Mammary epithelial cell (primary cell): ENCODE measurements at places on chromosomes 13 and 19. TPM values are rescaled to one million over a fixed set of nuclear protein-coding genes. Genes with fewer than 3 reads are reported as not detected.

DNA sequence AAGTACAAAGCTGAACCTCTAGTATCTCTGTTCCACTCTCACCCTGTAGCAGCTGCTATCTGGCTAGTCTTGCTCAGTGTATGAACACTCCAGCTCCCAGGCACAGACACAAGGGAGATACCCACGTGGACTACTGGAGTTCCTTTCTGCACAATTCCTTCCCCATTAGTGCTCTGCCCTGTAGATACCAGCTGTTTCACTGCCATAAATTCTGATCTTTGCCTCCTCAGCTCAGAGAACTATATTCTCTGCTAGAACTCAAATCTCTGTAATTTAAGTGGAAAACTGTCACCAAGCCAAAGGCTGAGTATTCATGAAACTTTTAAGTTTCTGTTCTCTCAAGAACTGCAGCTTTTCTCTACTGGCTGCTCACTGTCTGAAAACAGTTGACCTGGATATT lies 273.7 kb downstream of the DIAPH3 start:
- no peak for DNase-seq

- no peak for DNase-seq
Observed at GRCh38 chr13:23418776-23419683, 14.5 kb downstream of the SACS start.

DNA sequence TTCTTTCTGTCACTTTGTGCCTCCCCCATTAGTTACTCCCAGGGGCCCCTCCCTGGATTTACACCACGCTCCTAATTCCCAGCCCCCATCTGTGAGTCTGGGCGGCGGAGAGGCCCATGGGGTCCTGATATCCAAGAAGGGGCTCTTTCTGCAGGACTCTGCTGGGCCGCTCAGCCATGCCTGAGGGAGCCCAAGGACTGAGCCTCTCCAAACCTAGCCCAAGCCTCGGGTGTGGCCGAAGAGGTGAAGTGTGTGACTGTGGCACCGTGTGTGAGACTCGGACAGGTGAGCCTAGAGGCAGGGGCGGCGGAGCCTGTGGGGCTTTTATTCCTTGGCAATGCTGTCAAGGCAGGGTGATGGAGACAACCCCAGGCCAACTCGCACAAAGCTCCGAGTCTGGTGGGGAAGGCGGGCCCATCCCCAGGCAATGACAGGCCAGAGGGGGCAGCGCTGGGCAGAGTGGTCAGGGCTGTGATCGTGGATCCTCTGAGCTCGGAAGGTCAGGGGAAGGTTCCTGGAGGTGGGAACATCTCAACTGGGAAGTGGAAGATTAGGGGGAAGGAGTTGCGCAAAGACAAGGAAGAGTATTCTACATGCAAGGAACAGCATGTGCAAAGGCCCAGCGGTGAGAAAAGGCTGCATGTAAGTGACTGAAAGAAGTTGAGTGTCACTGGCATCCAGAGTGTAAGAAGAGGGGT lies 1.6 kb downstream of the PLEKHG2 start:
- DNase-seq: no peak

DNA sequence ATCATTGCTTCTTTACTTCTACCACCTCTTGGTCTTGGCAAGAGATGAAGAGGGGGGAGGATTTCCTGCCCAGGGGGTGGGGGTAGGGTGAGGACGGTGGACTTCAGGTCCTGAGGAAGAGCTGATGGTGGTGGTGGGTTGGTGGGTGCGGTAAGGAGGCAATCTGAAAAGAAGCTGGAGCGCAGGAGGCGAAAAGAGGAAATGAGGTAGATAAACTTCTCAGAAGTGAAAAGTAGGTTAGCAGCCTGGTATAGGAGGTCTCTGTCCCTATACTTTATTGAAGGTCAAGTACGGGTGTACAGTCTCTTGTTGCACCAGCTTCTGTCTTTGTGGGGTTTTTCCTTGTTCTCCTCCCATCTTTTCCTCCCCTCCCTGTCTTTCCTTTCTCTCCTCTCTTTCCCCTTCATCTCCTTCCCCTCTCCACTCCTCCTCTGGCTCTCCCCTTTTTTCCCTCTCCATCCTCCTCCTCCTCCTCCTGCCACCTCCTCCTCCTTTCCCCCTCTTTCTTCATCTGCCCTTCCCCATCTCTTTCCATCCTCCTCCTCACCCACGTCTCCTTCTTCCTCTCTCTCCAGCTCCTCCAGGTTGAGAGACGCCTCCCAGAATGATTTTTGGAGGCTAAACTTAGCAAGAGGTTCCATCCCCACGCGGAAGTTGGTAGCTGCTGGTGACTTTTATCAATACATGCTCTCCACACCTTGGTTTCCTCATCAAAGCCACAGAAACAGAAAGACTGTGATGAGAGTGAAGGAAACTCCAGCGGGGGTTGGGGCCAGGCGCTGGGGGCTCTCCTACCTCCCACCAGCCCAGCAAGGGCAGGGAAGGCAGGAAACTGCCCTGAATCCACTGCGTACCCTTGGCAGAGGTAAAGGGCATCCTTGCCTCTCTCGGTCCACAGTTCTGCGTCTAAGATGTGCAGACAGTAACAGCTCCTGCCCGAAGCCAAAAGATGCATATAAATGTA lies 15.3 kb downstream of the TNFSF14 start:
- DNase-seq: no peak

- no peak for DNase-seq
Observed at GRCh38 chr19:19567391-19567790, 29.3 kb downstream of the CILP2 start.

- DNase-seq: no peak
Observed at GRCh38 chr19:33553530-33554310, 32.1 kb upstream of the PEPD start.

GRCh38 chr13:37460166-37460565 lies 138.4 kb downstream of the POSTN start:
- DNase-seq: no peak

- DNase-seq: no peak
Observed at GRCh38 chr19:1817553-1818179, 5.6 kb upstream of the ATP8B3 start.

GRCh38 chr13:113845723-113846635 lies 17.9 kb downstream of the GAS6 start:
- no peak for DNase-seq

DNA sequence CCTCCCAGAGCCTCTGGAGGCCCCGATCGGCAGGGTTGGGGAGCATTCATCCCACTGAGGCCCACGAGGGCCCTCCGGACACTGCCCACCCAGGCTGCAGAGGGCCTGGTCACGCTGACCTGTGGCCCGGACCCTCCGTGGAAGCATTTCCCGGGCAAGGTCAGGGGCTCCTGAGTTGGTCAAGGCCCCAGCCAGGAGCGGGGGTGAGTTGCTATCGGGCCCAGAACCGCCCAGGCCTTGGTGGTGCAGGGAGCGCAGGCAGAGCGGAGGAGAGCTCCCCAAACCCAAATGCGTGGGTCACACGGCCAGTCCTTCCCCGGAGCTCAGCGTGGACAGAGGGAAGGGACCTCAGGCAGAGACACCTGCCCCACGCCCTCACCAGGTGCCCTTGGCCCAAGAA lies 25.7 kb downstream of the GPX4 start:
- no peak for DNase-seq

- peak; percentile 32 for DNase-seq
Observed at GRCh38 chr19:56838909-56839651, 1.4 kb downstream of the PEG3 start.

- DNase-seq: peak; percentile 60
Observed at GRCh38 chr13:114203536-114203935, 24.5 kb downstream of the CFAP97D2 start.

- no peak for DNase-seq
Observed at GRCh38 chr13:113258321-113259054, 38.6 kb upstream of the LAMP1 start.

GRCh38 chr19:3386447-3387234 lies 20.3 kb downstream of the NFIC start:
- DNase-seq: no peak

DNA sequence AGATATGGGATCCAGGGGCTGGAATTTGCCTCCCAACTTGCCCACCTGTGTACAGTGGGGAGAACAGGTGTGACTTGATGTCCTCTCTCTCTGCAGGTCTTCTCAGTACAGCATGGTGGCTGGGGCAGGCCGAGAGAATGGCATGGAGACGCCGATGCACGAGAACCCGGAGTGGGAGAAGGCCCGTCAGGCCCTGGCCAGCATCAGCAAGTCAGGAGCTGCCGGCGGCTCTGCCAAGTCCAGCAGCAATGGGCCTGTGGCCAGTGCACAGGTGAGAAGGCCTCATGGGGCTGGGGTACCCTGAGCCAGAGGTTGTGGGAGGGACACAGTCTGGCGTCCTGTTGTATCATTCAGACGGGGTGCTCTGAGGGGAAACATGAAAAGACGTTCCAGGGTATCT lies 3.0 kb downstream of the LENG8 start:
- no peak for DNase-seq

GRCh38 chr13:37492075-37492474 lies 106.5 kb downstream of the POSTN start:
- DNase-seq: no peak

DNA sequence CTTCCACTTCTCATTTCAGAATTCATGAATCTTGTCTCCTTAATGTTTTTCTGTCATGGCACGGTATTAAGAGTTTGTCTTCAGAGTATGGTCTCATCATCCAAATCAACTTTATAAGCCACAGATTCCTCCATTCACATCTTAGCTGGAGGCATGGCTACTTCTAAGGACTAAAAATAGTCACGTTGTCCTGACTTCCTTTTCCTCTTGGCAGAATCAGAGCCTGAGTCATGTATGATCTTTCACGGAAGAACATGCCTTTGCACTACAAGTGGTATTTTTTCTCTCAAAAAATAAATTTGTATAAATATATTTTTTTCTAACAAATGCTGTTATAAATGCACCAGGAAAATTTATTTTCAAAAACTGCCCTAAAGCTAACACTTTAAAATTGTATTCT lies 71.4 kb downstream of the ALOX5AP start:
- DNase-seq: peak; percentile 51

DNA sequence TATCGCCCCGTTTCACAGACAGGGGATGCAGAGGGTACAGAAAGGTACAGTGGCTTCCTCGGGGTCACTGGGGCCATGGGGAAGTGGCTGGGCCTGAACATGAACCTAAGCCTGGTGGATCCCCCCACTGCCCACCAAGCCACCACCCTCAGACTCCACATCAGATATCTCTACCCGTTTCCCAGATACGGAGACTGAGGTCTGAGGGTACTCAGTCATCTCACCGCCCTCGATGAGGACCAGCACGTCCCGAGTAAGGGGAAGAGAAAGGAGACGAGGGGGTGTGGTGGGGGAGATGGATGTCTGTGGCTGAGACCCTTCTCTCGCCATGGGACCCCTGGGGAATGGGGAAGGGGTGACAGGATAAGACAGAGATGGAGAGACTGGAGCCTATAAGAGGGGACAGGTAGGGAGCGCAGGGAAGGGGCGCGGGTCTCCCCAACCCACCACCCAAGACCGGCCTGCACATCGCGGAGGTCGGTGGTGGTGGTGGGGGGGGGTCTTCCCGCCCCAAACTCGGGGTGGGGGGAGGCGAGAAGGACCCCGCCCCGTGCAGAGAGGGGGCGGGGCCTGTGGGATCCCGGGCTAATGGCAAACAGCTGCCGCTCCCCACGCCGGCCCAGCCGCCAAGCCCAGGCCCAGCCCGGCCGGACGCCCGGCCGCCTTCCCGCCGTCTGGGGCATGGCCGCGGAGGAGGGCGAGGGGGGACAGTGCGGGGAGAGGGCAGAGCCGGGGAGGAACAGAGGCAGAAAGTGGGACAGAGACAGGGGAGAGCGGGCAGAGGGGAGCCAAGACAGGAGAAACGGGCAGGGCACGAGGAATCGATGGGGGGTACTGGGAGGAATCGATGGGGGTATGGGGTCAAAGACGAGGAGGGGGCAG lies 698 bp downstream of the KANK2 start:
- no peak for DNase-seq

GRCh38 chr19:3576696-3577443 lies 4.1 kb downstream of the HMG20B start:
- DNase-seq: no peak

DNA sequence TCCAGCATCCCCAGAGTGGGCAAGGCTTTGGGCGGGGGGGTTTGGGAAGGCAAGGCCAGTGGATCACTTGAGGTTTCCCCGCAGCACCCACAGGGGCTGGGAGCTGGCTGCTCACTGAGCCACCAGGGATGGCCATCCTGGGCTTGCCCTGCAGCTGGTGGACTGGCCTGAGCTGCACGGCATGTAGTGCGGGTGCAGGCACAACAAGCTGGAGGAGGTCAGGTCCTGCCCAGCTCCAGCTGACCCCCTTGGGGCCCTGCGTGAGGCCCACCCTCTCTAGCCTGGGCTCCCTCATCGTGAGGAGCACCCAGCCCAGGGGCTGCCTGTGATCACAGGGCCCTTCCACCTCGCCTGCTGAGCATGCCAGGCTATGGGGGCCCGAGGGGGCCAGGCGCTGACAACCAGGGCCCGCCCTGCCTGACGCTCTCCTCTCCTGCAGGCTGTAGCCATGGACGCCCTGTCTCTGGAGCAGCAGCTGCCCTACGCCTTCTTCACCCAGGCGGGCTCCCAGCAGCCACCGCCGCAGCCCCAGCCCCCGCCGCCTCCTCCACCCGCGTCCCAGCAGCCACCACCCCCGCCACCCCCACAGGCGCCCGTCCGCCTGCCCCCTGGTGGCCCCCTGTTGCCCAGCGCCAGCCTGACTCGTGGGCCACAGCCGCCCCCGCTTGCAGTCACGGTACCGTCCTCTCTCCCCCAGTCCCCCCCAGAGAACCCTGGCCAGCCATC lies 22.9 kb downstream of the COMP start:
- DNase-seq: no peak

The CCNE1 gene
- polyA plus RNA-seq: 13.9 TPM

The POSTN gene
- polyA plus RNA-seq: 0.26 TPM

The MAST1 gene
- polyA plus RNA-seq: 0.42 TPM

The GIPR gene
- 0.60 TPM for polyA plus RNA-seq

The PSG11 gene
- polyA plus RNA-seq: not detected

The PRSS57 gene
- not detected for polyA plus RNA-seq

The MEDAG gene
- polyA plus RNA-seq: 0.08 TPM

The CEACAM4 gene
- not detected for polyA plus RNA-seq
